ENCODE measurements at places on chromosomes 2 and 18. TPM values are rescaled to one million over a fixed set of nuclear protein-coding genes. Genes with fewer than 3 reads are reported as not detected.

GRCh38 chr2:62034715-62035114, 129.2 kb downstream of the COMMD1 start:
- DNase-seq = no peak

DNA sequence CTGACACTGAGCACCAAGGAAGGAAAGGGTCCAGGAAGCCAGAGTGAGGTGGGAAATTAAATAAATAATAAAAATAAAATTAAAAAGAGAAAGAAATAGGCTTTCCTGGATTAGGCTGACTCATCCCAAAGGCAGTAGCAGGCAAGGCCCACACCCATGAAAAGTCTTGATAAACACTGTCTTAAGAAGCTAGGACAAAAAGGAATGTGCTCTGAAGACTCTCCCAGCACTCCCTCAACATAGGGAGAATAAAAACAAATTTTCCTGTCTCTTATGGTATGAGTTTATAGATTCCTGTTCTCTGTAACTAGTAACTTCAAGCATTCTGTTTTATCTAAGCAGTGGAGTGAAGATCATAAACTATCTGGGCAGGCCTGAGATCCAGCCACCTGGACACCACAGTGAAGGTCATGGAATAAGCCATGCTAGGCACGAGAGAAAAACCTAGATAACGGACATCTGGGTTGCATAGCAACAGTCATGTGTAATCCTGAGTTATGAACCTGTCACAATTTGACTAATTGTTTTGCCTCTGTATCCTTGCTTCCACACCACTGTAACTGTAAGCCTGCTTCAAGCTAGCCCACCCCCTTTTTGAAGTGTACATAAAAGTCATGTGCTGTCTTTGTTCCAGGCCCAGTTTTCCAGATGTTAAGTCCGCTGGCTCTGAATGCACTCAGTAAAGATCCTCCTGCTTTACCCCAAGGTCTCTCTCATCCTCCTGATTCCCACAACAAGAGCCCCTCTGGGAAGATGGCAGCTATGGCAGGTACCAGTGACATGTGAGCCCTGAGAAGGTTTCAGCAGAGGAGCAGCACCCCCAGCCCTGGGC, 107.8 kb downstream of the NDUFA10 start:
- no peak for DNase-seq

DNA sequence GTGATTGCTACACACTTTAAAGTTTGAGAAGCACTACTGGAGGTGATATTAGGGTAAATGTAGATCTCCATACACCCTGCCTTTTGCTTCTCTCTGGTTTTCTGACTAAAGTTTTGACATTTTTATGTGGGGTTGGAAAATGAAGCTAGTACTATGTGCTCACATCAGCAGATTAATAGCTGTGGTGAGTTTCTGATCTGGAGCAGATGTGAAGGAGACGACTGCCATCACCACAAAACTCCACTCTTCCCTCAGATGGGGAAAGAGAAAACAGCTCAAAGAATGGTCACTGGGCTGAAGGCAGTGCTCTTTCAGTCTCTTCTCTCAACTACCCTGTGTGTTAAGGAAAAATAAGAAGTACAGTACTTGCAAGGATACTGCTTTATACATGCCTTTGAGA, 37.2 kb downstream of the PLEKHA3 start:
- DNase-seq = no peak

GRCh38 chr18:35376742-35377695, at the start of gene ZNF396:
TSS of gene ZNF396 (minus strand) at chr18:35377337. CDS start at chr18:35374292, 3,045 bp downstream.
- peak; percentile 86 for DNase-seq

The EMILIN1 gene
- 75.2 TPM for total RNA-seq

DNA sequence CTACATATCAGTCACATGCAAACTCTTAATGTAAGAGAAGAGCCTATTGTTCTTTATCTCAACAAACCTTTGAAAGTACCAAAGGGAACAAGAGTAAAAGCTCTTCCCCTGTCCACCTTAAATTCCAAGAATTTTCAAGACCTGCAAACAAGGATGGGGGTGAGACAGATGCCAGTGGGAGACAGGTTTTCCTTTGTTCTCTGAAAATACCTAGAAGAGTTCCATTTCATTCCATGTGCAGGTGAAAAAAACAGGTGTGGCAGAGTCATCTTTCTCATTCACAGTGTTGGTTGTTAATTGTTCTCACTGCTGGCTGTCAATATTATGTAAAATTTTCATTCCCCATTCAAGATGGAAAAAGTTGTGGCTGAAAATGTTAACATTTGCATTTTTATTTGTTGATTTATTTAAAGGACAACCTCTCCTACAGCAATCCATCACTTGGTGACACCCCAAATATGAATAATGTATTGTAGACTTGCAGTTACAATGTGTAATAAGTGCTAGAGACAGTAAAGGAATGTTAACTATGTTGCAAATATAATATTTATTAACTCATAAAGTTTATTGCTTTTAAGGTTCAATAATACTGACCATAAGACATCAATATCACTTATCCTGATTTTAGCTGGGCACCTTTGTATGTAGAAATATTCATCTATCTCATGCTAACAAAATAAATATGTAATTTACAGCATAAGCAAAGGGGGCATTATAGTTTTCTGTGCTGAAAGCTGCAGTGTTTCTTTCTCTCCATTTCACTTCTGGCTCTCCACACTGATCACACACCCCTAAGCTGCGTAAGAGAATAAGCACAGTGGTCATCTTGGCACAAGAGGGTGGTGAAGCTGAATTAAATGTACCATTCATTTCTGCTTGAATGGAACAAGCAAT, 347.0 kb downstream of the KIAA1328 start:
- no peak for DNase-seq

DNA sequence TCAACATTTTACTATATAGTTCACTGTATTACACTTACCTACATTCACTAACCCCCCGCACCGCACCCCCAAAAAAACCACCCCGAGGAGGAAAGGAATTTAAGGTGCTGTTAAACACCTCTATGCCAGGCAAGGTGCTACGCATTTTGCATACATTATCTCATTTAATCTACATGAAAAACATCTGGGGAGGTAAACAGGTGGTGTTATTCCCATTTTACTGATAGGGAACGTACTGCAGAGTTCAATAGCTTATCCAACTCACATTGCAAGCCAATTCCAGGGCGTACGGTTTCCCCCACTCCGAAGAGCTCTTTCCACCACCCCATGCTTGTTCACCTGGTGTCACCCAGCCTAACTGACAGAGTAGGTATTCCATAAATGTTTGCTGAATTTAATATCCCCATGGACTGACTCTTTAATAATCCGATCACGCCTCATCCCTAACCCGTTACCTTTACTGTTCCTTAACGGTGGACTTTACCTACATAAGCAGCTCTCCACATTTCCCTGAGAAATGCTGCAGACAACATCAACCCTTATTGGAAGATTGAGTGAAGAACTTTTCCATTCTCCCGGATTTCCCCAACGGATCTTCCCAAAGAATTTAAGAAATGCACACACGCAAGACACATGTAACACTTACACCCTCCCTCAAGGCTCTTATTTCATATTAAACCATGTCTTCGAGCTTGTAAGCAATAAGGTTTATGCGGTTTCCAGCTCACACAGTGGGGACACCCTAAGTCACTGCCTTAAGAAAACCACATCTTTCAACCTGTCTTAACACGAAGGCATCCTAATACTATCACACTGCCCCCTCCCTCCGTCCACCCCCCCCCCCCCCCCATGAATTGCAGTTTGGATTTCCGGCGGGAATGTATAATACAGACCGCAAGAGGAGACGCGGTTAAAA, 1.2 kb downstream of the RAPH1 start:
- DNase-seq = peak; percentile 15

GRCh38 chr2:238853721-238854120, 5.8 kb downstream of the TWIST2 start:
- no peak for DNase-seq

The XDH gene
- 3.1 TPM for total RNA-seq

DNA sequence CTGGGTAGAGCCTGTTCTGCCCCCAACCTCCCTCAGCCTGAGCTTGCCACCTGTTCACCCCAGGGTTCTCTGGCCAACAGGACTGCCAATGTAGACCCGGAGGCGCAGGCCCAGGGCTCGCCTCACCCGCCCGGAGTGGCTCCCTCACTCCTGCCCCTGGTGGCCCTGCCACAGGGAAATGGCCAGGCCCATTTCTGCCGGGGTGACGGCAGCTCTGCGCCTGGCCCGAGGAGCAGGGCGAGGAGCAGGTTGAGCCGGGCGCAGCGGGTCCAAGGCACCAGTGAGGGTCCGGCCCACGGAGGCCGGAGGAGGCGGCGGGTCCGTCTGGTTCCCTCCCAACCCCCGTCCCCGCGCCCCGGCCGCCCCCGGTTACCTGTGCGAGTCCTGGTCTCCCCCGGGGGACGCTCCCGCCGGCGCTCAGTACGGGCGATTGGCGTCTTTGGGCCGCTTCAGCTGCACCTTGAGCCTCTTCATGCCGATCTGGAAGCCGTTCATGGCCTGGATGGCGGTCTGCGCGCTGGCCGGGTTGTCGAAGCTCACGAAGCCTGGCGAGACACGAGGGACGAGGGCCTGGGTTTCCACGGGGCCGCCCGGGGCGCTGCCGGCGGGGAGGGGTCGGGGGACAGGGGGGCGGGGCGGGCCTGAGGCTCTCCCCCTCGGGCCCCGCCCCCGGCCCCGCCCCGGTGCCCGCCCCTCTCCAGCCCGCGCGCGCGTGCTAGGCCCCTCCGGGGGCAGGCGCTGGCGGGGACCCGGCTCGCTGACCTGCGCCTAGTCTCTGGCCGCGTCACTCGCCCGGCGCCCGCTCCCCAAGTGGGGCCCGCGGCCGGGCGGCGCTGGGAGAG, 312.0 kb downstream of the CELF4 start:
- peak; percentile 68 for DNase-seq

The STPG4 gene
- not detected for total RNA-seq

The ANKRD36B gene
- 23.3 TPM for total RNA-seq

- no peak for DNase-seq
Measured at GRCh38 chr2:3208591-3208990, 169.0 kb downstream of the EIPR1 start.

The NT5DC4 gene
- total RNA-seq = not detected

DNA sequence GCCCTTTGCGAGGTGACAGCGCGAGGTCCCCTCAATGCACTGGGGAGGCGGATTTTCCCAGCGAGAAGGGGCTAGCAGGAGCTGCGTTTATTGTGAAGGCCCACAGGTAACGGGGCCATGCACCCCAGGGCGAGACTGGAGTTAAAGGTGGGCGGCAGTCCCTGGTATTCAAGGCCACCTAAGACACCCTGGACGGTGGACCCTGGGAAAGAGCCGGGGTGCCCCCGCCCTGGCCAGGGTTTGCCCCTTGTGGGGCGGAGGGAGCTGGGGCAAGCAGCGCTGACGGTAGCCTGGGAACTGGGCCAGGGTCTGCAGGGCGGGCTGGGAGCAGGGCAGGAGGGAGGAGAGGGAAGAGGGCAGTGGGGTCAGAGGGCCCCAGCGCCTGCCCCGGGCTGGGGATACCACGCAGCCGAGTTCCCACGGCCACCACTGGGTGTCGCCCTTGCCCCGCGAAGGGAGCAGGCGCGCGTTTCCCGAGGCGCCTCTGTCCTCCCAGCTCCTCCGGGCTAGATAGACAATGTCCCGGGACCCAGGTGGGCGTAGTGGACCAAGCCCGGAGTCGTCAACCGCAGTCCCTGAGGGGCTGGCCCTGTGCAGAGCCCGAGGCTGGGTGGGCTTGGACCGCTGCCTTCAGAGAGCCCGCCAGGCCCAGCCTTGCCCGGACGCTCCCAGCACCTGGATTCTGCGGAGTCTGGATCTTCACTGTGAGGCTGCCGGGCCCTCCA, 80.2 kb downstream of the SMAD4 start:
- peak; percentile 60 for DNase-seq

GRCh38 chr2:189521699-189522434, 58.7 kb downstream of the SLC40A1 start:
- no peak for DNase-seq

DNA sequence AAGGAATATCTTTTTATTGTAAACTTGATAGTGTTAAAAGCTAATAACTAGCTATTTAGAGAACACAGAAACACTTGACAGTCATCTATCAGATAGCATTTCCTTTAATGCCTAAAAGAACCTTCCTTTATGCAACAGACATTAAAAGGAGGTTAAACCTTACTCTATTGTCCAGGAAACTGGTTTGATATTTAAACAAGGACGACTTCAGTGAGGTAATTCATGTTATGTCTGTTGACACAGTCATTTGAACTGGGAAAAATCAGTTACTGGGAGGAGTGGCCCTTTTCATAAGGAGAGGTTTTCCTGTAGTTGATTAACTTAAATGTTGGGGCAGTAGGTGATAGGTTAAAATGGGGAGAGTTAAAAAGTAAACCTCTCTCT, 6.7 kb downstream of the TGIF1 start:
- no peak for DNase-seq

GRCh38 chr2:105390454-105390853, 8.4 kb downstream of the FHL2 start:
- no peak for DNase-seq

- no peak for DNase-seq
Measured at GRCh38 chr18:33052886-33053285, 280.1 kb upstream of the KLHL14 start.

The CCDC74B gene
- total RNA-seq = 4.5 TPM

DNA sequence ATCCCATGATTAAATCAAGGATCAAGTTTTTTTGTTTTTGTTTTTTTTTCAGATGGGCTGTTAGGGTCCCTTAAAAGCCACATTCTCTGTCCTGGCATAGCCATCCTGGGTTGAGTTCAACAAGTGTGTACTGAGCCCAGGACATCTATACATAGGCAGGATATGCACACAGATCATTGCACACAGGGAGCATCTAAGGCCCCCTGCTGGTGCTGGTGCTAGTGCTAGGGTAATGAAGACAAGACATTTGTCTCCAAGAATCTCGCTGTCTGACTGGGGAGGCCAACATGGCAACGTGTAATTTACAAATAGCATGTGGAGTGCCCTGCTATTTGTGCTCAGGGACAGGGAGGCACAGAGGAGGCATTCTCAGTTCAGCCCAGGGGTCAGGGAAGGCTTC, 124.5 kb downstream of the VAPA start:
- no peak for DNase-seq

DNA sequence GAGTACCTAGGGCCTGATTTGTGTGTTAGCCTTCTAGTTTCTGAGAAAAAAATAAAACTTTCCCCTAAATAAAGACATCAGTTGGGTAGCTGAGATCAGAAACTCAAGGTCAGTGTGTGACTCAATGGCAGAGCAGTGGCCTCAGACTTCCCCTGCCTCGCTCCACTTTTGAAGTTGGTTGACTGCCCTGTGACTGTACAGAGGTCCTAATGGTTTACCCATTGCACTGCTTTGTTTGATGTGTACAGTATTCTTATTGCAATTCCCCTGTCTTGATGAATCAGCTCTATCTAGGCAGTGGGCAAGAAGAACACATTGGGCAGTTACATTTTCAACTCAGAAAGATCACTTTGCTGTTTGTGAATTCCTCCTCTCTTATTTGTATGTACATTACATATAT, 315.7 kb downstream of the KCNS3 start:
- DNase-seq = no peak

GRCh38 chr2:168060986-168061750, 186.2 kb downstream of the STK39 start:
- no peak for DNase-seq

DNA sequence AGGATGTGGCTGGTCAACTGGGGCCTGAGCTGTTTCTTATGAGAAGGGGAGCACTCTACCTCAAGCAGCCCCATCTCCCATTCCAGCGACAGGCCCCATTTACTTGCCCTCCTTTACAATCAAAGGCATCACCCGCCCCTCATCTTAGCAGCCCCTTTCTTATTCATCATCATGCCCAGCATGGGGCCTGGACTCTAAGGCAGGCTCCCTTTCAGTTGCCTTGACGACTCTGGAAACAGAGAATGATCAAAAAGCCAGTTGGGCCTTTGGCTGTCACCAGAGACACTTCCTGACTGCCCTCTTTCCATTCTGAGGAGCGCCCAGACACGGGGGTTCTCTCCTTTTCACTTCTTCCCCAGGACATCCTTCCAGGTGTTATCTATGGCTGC, 11.2 kb downstream of the CELF4 start:
- DNase-seq = no peak

The CGREF1 gene
- 3.7 TPM for total RNA-seq

GRCh38 chr2:188319838-188320237, 28.2 kb downstream of the GULP1 start:
- no peak for DNase-seq

All from kidney (tissue), 22 donors.